ENCODE measurements at places on chromosomes 2 and 18.

GRCh38 chr2:175553910-175554309 is 372.4 kb upstream of the ATP5MC3 start:
- DNase-seq = no peak

DNA sequence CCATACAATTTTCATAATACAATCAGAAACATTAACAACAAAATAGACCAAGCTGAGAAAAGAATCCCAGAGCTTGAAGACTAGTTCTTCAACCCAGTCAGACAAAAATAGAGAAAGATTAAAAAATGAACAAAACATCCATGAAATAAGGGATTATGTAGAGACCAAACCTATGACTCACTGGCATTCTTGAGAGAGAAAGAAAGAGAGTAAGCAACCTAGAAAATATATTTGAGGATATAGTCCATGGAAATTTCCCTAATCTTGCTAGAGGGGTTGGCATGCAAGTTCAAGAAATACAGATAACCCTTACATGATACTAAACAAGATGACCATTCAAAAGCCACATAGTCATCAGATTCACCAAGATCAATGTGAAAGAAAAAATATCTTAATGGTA is 281.7 kb downstream of the CCDC85A start:
- no peak for DNase-seq

GRCh38 chr2:135913727-135914365 is 37.6 kb upstream of the MCM6 start:
- DNase-seq = no peak

DNA sequence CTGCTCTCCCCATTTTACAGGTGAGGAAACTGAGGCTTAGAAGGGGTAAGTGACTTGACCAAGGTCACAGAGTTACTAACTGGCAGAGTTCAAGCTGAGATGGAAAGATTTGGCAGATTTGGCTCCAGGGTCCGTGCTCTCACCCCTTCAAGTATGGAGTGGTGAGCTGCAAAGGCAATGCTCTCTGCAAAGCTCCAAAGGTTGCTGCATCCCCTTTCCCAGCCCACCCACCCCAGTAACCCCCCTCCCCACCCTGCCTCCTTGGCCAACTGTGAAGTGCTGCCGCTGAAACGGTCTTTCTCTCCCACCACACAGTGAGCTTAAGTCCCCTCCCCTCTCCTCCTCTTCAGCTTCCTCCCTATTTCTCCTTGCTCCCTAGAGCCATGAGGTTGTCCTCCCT is 152.8 kb downstream of the CAPN13 start:
- no peak for DNase-seq

- no peak for DNase-seq
Observed at GRCh38 chr2:9112079-9112721, 94.4 kb upstream of the ASAP2 start.

GRCh38 chr2:140201572-140201971 is 1421.4 kb upstream of the NXPH2 start:
- no peak for DNase-seq

- no peak for DNase-seq
Observed at GRCh38 chr2:67544286-67544685, 147.2 kb downstream of the ETAA1 start.

DNA sequence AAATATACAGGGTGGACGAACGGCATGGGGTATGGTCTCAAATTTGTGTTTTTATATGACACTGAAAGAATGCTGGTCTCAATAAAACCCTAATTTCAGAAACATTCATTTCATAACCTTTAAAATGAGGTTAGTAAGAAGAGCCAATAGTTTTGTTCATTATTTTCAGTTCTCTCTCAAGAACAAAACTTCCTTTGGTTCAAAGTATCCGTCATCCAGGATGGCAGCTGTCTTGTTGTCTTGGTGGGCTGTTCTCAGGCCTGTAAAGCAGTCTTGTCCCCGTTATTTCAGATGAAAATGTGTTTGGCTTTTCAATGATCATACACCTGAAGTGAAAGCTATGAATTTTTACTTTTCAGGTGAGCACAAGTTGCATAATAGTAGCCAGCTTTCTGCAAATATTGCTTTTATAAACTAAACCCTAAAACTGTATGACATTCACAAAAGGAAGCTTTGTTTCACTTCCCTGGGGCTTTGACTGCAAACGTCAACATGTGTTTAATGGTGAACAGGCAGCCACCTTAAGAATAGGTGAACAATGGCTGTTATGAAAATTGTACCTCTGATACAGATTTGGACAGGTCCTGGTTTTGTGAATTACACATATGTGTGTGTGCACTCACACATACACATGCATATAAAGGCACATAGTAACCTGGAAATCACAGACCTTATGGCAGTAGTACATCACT is 2.6 kb downstream of the IL18RAP start:
- no peak for DNase-seq

DNA sequence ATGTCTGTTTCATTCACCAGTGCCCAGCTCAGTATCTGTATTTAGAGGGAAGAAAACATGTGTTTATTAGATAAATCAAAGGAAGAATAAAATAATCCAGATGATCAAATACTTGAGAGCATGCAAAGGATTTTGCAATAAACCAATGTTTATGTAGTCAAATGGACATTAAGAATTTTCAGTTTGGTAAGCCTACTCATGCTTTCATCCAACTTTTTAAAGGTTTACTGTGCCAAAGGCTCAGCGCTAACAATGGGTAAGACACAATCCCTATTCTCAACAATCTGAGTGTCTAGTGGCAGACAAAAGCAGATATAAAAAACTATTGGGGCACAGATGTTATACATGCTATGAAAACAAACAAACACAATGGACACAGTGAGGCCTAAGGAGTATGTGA is 26.3 kb downstream of the GRB14 start:
- no peak for DNase-seq

GRCh38 chr2:5668682-5669250 is 23.4 kb upstream of the SOX11 start:
- no peak for DNase-seq

DNA sequence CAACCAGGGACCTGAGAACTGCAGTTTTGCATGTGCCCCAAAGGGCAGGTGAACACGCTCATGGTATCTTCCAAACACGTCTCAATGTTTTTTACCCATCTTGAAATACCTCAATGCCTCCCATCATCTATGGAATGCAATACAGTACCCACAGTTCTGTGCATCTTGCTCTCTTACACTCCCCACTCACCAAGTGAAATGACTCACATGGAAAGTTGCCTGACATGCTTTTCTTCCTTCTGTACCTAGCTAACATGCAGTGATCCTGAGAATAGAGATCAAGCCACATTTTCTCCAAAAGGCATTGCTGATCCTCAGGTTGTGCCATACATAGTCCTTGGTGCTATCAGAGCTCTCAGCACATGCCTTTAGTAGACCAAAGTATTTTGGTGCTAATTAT is 373.9 kb downstream of the GPD2 start:
- DNase-seq = no peak

DNA sequence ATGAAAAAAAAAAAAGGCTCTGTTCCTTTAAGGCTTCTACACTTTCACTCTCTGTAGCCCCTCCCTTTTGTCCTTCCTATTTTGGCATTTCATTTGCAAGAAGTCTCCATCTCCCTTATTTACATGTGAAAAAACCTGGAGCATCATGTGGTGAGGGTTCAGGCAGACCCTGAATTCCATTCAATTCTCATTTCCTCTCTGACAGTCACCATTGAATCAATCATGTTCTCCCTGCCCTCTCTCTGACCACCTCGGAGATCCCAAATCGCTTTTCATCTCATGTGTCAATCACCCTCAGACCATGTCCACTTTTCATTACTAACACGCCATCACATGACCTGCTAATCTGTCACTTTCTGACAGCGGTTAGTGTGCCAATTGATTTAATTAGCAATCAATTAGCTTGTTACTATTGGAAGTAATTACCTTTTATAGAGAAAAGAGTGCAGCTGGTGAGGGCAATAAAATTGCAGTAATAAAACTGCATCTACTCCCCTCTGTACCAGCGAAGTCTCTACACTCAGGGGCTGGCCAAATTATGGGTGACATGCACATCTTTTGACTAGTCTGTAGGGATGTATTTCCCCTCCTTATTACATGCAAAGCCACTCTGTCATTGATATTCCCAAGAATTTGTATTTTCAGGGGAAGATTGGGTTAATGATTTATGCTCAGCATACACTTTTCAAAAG is 317.4 kb downstream of the EN1 start:
- DNase-seq = no peak

GRCh38 chr18:69961718-69962117 is 14.0 kb upstream of the CD226 start:
- no peak for DNase-seq

GRCh38 chr2:219430633-219431615 is 3.7 kb upstream of the SPEG start:
- DNase-seq = no peak

DNA sequence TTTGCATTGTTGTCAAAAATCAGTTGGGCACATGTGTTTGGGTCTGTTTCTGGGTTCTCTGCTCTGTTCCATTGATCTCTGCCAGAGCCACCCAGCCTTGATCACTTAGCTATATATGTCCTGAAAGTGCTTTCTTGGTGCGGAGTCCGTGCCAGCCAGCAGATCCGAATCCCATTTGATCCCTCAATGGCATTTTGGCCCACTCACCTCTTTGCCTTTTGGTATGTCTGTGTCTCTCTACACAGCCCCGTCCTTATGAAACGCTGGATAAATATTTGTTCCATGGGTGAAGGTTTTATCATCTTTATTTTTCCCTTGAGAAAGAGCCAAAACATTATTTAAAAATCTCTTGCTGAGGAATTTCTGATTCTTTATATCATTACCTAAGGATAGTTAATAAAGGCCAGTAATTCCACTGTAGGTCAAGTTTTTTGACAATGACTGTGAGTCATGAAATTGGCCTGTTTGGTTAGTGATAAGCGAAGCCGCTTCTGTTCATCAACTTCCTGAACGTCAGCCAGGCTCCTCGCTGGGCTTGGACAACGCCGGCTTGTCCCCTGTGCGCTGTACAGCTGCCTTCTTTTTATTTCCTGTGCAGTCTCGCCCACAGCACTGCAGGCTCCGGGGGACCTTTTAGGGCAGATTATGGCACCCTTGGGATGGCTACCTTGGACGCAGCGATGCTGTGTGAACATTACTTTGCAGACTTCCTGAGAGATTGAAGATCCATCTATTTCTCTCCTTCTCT is 24.9 kb downstream of the MTCL1 start:
- no peak for DNase-seq

DNA sequence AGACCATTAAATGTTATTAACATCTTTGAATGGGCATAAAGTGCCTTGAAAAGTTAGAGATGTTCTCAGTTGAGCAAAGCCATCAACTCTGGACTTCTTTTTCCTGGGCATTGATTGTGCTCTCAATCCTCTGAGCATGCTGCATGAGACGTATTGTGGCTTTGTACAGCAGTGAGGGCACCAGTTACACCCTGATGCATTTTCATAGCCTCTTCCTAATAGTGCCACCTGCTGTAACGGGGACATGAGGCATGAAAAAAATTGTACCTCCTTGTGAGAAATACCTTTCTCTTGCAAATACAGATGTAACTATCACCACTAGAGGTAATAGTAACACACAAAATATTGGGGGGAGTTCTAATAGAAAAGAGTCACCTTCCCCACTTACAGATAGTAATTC is 697.5 kb downstream of the TMEM182 start:
- no peak for DNase-seq

DNA sequence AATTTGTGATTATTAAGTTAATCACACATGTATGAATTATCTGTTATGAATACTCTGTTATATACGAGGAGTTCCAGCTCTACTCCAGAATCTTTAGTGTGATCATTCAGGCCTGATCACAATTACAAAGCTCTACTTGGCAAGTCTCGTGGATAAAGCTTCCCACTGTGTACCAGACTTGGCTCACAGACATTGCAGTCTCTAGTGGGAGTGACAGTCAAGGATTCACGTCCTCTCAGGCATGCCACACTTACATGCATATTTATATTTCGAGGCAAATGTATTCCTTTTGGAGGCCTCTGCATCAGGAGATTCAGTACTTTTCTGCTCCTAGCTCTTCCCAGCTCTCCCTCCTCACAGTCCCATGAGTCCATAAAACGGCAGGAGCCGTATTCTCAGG is 403.4 kb upstream of the CDH7 start:
- DNase-seq = no peak

All from stimulated activated CD4-positive, alpha-beta T cell treated with anti-CD3 and anti-CD28 coated beads, Interleukin-1b, Interleukin-23, amount 100 ng/mL, for 48 hours (primary cell).